ENCODE measurements at places on chromosomes 1 and 21.

- no peak for DNase-seq
These were observed 7.1 kb upstream of the NES start for GRCh38 chr1:156684227-156684782.

DNA sequence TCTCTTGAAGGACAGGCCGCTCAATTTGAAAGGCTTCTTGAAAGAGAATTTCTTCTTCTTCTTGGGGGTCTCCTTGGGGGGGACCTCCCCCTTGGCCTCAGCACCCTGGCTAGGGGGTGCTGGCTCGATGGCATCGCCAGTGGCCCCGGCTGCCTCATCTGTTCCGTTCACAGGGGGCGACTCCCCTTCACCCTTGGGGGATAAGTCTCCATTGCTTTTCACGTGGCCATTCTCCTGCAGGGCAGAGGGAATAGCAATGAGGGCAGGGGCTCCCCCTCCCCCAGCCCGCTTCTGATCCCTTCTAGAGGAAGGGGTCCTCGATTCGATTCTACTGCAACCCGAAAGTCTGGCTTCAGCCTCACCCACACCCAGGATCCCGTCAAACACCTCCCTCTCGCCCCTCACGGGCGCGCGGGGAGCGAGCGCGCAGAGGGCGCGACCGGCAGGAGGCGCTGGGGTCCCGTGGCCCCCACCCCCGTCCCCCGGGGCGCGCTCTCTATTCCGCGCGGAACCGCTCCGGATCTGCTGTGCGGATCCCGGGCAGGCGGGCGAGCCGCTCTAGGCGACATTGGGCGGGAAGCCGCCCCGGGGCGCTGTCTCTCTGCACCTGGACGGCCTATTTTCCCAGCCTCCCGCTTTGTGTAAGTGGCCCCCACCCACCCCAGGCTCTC is 1.0 kb downstream of the MARCKSL1 start:
- DNase-seq, result no peak

GRCh38 chr1:23148084-23148483 is 20.6 kb downstream of the LUZP1 start:
- DNase-seq, result no peak

GRCh38 chr1:117250061-117250606 is 39.4 kb upstream of the VTCN1 start:
- DNase-seq, result no peak

DNA sequence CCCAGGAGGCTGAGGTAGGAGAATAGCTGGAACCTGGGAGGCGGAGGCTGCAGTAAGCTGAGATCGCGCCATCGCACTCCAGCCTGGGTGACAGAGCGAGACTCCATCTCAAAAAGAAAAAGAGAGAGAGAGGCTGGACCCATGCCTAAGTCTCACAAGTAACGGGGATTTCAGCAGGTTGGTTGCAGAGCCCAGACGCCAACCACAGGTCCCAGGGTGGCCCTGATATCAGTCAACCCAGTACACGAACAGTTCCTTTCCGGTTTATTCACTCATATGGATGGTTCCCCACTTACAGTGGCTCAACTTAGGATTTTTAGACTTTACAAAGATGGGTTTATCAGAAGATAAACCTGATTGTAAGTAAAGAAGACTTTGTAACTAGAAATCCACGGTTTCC is 40.9 kb downstream of the CLSTN1 start:
- DNase-seq, result no peak

DNA sequence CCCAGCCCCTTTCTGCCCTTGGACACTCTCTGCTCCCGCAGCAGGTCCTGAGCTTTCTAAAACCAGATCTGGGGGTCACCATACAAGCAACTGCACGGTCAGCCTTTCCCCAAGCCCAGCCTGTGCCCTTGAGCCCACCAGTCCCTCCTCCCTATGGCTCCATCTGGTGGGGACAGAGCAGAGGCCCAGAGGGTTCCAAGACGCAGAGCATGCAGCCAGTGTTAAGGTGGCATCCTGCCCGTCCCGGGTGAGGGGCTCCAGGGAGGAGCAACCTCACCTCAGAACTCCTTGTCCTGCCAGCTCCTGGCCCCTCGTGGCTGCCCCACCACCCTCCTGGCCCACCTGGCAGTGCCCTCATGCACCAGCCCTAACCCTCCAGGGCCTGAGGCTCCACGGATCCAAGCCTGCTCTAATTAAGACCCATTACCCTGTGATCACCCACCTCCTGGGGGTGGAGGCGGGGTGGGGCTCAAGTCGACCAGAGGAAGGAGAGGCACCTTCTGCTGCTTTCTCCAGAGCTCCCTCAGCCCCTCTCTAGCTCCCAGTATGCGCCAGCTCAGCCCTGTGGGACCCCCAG is 8.5 kb downstream of the CHD5 start:
- peak; percentile 52 for DNase-seq

All from SK-N-DZ (cell line).